Spleen (tissue), 13 donors: ENCODE measurements at places on chromosomes 6 and 20. TPM values are rescaled to one million over a fixed set of nuclear protein-coding genes. Genes with fewer than 3 reads are reported as not detected.

Gene HLA-DQB1
- total RNA-seq = 53.5 TPM

GRCh38 chr6:164252948-164253347, 838.4 kb downstream of the QKI start:
- no peak for DNase-seq
- H3K4me3 ChIP-seq = no peak overlapping the region
- H3K36me3 ChIP-seq = no peaks in the 10 kb centered on the region
- H3K27me3 ChIP-seq = no peaks in the 10 kb centered on the region

DNA sequence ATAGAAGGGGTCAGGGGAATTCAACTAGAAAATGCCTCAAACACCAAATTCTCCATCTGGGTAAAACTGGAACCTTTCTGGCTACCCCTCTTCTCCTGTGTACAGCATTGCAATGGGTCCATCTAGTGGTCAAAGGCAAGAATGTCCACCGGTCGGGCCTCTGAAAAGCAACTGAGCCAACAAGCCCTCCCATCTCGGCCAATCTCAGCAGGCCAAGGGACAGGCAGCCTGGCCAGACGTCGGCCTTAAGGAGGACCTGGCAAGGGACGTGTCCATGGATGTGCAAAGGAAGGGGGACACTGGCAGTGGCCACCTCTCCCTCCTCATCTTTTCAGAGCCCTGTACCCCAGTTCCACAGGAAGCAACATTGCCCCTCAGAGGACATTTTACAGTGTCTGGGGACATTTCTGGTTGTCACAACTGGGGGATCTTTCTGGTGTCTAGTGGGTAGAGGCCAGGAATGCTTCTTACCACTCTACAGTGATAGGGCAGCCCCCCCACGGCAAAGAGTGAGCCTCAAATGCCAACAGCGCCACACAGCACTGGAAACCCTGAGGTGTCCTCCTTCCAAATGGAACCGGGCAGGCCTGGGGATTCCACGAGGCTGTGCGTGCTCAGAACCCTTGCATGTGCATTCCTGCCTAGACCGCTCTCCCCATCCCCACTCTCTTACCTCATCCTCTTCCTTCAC, 99.8 kb upstream of the FOXA2 start:
- no peak overlapping the region for H3K4me3 ChIP-seq
- no peaks in the 10 kb centered on the region for H3K27me3 ChIP-seq
- H3K27ac ChIP-seq = no peak overlapping the region

Gene NRSN1
- total RNA-seq = not detected

Gene ZBTB22
- 18.5 TPM for total RNA-seq

Gene ETV7
- total RNA-seq = 3.2 TPM

DNA sequence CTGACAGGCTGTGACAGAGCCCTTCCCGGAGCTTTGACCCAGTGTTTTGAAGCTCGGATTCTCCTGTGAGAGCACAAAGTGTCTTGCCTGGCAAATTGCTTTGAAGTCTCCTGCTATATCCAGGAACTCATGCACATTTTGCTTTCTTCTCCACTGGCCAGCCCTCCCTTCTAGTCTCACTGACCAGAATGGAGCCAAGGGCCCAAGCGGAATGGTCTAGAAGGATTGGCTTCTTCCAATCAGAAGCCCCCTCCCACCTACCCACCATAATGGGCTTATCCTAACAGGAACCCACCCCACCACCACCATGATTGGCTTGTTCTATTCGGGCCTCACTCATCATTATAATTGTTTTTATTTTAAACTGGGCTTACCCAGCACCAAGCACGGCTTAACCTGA, 130.1 kb downstream of the PXDC1 start:
- peaks cover 40% of the 10 kb centered on the region for H3K27me3 ChIP-seq
- no peaks in the 10 kb centered on the region for H3K36me3 ChIP-seq
- H3K4me3 ChIP-seq = no peak overlapping the region
- H3K4me1 ChIP-seq = no peaks in the 10 kb centered on the region

Gene POPDC3
- total RNA-seq = not detected

- H3K36me3 ChIP-seq = no peaks in the 10 kb centered on the region
- H3K4me3 ChIP-seq = no peak overlapping the region
- H3K27me3 ChIP-seq = peaks cover 8% of the 10 kb centered on the region
- H3K27ac ChIP-seq = no peak overlapping the region
These were observed 32.4 kb upstream of the TCP11 start for GRCh38 chr6:35173427-35174087.

Gene MOXD1
- total RNA-seq = 9.9 TPM

DNA sequence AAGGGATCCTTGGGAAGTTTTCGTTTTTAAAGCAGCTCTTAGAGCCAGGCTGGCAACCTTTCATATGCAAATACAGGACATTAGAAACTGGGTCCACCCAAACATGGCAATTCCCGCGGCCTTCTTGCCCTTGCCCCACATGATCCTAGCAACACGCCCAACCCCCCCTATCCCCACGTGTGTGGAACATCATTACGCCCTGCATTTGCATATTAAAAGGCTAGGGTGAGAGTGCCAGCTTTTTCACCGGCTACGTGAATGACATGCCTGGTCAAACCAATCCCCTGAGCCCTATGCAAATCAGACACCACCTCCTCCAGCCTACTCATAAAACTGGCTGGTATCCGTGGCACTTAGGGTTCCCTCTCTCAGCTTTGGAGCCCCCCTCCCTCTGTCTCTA, 88.1 kb downstream of the TNFRSF21 start:
- no peaks in the 10 kb centered on the region for H3K36me3 ChIP-seq
- no peaks in the 10 kb centered on the region for H3K4me1 ChIP-seq
- H3K27ac ChIP-seq = no peak overlapping the region
- no peaks in the 10 kb centered on the region for H3K27me3 ChIP-seq

DNA sequence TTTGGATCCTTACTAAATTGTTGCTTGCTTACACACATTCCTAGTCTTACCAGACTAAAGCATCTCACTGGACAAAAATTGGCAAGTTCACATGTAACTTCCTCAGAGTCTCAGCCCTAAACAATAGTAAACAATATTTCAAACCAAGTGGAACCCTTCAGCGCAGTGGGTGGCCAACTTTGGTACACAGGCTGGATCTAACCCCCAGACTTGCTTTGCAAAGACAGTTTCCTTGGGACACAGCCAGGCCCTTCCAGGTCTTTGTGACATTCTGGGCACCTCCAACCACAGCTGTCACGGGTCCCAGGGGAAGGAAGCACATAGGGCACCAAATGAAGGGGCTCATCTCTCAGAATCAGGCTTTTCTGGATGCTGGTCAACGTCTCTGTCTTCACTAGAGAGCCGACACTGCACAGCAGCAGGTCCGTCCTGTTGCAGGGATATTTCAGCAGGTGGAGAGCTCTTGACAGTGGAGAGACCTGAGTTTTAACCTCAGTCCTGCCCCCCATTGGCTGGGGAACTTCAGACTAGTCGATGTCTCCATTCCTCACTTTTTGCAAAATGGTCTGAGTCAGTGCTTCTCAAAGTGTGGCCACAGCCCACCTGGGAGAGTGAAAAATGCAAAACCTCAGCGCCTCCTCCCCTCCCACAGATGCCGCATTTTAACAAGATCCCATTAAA, 91.4 kb downstream of the BFSP1 start:
- no peak overlapping the region for H3K4me3 ChIP-seq
- no peaks in the 10 kb centered on the region for H3K4me1 ChIP-seq
- no peak overlapping the region for H3K27ac ChIP-seq
- no peaks in the 10 kb centered on the region for H3K36me3 ChIP-seq
- no peaks in the 10 kb centered on the region for H3K27me3 ChIP-seq

- DNase-seq = peak; percentile 90
- peaks cover 2% of the 10 kb centered on the region for H3K4me1 ChIP-seq
- no peaks in the 10 kb centered on the region for H3K36me3 ChIP-seq
- no peak overlapping the region for H3K4me3 ChIP-seq
- H3K27ac ChIP-seq = no peak overlapping the region
- H3K27me3 ChIP-seq = peaks cover 44% of the 10 kb centered on the region
These were observed 6.5 kb upstream of the SLC24A3 start for GRCh38 chr20:19205981-19206396.

DNA sequence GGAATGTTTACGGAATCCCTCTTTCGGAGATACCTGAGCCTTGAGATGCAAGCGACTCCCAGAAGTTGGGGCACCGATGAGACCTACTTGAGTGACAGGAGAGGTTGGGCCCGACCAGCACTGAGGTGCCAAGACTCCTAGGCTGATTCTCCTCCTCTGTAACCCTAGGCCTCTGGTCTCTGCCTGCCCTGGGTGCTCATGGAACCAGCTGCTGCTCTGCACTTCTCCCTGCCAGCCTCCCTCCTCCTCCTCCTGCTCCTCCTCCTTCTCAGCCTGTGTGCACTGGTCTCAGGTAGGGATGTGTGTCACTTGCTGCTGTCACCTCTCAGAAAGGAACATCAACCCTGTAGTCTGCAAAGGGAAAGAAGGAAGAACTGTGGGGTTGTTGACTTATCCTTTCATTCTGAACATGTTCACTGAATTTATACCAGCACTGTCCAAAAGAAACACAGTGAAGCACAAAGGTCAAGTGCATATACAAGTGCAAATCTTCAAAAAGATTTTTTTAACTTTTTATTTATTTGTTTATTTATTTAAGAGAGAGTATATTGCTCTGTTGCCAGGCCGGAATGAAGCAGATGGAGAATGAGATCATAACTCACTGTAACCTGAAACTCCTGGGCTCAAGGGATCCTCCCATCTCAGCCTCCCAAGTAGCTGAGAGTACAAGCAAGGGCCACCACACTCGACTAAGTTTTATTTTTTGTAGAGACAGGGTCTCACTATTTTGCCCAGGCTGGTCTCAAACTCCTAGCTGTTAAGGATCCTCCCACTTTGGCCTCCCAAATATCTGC, 913 bp downstream of the BTN2A2 start:
- H3K27ac ChIP-seq = peak overlapping the region; percentile 91
- no peaks in the 10 kb centered on the region for H3K27me3 ChIP-seq
- DNase-seq = no peak
- peaks cover 21% of the 10 kb centered on the region for H3K36me3 ChIP-seq
- H3K4me3 ChIP-seq = peak overlapping the region; percentile 58

GRCh38 chr6:27867051-27867944, 44.9 kb downstream of the OR2B2 start:
- peak overlapping the region; percentile 49 for H3K4me3 ChIP-seq
- peak overlapping the region; percentile 92 for H3K27ac ChIP-seq
- DNase-seq = peak; percentile 94
- no peaks in the 10 kb centered on the region for H3K36me3 ChIP-seq
- peaks cover 7% of the 10 kb centered on the region for H3K4me1 ChIP-seq

DNA sequence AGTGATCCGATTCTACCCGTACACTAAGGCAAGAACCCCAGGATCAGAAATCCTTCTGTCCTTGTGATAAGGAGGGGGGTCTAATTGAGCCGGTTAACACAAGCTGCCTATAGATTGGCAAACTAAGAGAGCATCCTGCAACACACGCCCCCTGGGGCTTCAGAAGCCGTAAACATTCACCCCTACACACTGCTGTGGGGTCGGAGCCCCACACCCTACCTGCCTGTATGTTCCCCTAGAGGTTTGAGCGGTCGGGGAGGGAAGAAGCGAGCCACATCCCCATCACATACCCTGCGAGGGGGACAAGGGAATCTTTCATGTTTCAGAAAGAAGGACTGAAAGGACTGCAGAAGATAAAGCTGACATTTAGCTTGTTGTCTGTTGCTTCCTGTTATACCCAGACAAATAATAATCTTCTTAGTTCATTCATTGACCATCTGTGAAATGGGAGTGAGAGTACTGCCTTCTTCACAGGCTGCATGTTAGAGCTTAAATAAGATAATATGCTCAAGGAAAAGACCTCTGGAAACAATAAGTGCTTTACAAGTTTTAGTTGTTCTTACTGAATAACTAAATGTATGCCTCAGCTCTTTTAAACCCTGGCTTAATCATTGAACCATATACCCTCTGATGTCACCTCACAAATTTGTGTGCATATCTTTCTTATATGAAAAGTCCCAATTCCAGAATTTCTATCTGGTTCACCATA, 74.2 kb upstream of the RNF217 start:
- no peaks in the 10 kb centered on the region for H3K27me3 ChIP-seq
- peaks cover 16% of the 10 kb centered on the region for H3K4me1 ChIP-seq
- no peak overlapping the region for H3K27ac ChIP-seq
- DNase-seq = no peak
- no peaks in the 10 kb centered on the region for H3K36me3 ChIP-seq

DNA sequence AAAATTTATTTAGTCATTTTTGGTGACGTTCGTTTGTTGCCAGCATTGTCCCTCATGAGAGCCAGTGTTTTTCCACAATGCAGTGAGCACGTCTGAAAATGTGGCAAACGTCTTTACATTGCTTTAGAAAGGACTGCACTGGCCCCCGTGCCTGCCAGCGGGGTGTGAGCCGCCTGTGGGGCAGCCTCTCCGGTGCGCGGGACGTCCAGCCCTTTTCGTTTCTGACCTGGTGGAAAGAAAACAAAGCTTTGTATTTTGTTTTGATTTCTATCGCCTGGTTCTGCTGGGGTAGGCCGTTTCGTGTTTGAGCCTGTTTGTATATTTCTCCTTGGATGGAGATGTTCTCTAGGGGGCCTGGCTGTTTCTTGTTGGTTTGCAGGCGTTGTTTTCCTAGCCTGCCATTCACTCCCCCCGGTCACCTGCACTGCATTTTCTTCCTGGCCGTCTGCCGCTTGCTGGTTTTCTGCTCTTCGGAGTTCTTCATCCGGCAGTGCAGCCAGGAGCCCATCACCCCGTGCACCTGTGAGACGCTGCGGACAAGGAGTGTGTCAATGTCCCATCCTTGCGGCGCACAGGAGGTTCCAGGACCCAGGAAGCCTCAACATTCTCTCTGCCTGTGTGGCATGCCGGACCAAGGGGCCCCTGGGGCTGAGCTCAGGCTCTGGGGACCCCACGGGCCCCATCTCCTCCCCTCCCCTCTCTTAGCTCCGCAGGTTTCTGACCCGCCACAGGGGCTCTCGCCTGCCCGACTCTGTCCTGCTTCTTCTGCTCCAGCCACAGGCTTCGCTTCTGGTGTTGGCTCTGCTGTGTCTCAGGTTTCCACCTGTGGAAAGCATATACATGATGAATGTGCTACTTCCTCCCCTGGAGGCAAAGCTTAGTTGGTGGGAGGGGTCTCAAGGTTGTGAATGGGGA, 100.5 kb downstream of the CDH4 start:
- peak; percentile 47 for DNase-seq
- H3K36me3 ChIP-seq = no peaks in the 10 kb centered on the region
- no peaks in the 10 kb centered on the region for H3K4me1 ChIP-seq
- H3K27me3 ChIP-seq = no peaks in the 10 kb centered on the region

Gene MLIP
- not detected for total RNA-seq

GRCh38 chr6:87706187-87706966, 4.3 kb upstream of the AKIRIN2 start:
- DNase-seq = no peak
- H3K27me3 ChIP-seq = no peaks in the 10 kb centered on the region
- peaks cover 7% of the 10 kb centered on the region for H3K4me1 ChIP-seq
- no peaks in the 10 kb centered on the region for H3K36me3 ChIP-seq
- no peak overlapping the region for H3K27ac ChIP-seq
- no peak overlapping the region for H3K4me3 ChIP-seq

Gene PTGIS
- total RNA-seq = 1.3 TPM

DNA sequence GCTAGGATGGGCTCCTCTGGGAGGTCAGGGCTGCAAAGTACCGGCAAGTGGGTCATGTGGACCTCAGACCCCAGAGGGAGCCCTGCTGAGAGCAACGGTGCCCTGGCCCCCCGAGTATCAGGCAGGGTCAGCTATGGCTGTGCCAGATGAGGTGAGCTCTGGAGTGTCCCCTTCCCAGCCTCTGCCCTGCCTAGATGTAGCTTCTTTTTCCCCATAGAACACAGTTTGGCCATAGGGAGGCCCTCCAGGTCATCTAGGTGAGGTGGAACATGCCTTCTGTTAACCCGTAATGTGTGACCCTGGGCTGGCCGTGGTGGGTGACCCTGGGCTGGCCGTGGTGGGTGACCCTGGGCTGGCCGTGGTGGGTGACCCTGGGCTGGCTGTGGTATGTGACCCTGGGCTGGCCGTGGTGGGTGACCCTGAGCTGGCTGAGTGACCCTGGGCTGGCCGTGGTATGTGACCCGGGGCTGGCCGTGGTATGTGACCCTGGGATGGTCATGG, 21.2 kb upstream of the PCMTD2 start:
- H3K4me1 ChIP-seq = no peaks in the 10 kb centered on the region
- H3K27me3 ChIP-seq = no peaks in the 10 kb centered on the region
- H3K4me3 ChIP-seq = no peak overlapping the region
- peak; percentile 54 for DNase-seq
- H3K27ac ChIP-seq = no peak overlapping the region
